WERI-Rb-1 (cell line): ENCODE measurements at places on chromosomes 6 and 20.

DNA sequence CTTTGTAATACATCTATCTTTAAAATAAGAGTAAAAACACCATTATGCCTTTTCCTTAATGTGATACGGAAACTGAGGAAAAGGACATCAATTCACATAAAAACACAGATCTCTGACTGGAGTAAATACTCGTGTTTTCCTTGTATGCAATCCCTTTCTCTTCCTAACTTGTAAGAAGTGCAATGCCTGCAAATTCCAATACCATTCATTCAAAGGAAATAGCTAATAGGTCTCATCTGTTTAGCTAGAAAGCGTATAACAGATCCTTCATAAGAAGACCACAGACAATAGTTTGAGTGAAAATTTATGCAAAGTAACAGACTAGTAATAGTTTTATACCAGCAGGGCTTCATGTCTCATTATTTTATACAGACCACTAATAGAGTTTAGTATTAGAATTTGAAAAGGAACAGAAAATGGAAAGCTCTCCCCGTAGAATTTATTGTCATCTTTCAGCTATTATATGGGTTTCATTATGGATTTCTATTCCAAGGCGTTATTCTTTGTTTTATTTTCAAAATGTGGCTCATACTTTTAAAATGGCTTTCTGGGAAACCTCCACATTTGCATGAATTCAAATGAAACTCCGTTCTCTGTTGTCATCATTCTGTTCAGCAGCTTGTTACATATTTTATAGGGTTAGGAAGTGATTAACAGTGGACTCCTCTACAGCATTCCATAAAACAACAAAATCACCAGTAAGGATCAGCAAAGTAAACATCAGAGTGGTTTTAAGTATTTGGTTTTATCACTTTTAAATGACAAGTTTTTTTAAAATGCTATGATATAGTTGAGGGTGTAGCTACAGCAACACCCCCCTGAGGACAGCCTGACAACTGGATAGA is 186.7 kb downstream of the BTBD9 start:
- no peak for DNase-seq

GRCh38 chr6:142537612-142538478 is 236.0 kb downstream of the ADGRG6 start:
- DNase-seq = peak; percentile 65

- DNase-seq = no peak
Observed at GRCh38 chr6:154561750-154562149, 51.3 kb upstream of the CNKSR3 start.

DNA sequence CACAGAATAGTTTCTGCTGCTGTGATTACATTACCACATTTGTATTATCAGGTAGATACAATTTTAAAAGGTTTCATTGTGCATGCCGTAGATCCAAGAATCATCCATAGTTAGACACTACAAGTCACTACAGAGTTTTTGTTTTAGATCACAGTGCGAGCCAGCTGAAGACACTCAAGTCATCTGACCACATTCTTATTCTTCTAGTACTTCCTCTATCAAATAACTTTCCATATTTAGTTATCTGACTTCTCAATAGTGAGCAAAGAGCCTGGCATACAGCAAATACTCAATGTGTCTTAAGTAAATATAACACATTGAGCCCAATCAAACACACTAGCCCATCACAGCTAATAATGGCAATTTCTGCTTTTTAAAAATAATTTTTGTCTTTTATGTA is 195.4 kb downstream of the ASCC3 start:
- no peak for DNase-seq

GRCh38 chr6:97282238-97282725 is 734 bp downstream of the MMS22L start:
- DNase-seq = no peak

- DNase-seq = no peak
Observed at GRCh38 chr6:12356983-12357972, 67.1 kb downstream of the EDN1 start.

- DNase-seq = no peak
Observed at GRCh38 chr6:117263353-117263927, 1.9 kb upstream of the VGLL2 start.

GRCh38 chr20:38180781-38181180 is 15.7 kb upstream of the TGM2 start:
- DNase-seq = no peak

DNA sequence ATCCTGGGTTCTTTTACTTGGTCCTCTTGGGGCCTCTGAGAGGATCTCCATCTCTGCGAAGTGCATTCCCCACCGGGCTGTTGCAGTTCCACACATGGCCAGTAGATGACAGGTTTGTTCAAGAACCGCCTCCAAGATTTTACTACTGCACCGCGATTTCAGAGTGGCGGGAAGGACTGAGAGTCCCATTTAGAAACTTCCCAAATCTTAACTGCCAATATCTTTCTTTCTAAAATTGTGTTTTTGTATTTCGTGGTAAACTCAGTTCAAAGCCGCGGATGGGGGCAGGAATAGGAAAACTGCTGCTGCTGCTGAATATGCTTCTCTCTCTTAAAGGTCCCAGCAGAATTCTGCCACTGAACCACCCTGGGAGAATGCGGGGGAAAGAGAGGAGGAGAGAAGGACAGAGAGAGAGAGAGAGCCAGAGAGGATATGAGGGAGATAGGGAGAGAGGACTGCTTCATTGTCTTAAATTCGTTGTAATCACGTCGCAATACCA is 8.6 kb upstream of the BTNL2 start:
- DNase-seq = peak; percentile 86

- no peak for DNase-seq
Observed at GRCh38 chr6:96520171-96521115, 1.2 kb upstream of the UFL1 start.

GRCh38 chr6:133969921-133970295 is 16.9 kb downstream of the TBPL1 start:
- DNase-seq = no peak

DNA sequence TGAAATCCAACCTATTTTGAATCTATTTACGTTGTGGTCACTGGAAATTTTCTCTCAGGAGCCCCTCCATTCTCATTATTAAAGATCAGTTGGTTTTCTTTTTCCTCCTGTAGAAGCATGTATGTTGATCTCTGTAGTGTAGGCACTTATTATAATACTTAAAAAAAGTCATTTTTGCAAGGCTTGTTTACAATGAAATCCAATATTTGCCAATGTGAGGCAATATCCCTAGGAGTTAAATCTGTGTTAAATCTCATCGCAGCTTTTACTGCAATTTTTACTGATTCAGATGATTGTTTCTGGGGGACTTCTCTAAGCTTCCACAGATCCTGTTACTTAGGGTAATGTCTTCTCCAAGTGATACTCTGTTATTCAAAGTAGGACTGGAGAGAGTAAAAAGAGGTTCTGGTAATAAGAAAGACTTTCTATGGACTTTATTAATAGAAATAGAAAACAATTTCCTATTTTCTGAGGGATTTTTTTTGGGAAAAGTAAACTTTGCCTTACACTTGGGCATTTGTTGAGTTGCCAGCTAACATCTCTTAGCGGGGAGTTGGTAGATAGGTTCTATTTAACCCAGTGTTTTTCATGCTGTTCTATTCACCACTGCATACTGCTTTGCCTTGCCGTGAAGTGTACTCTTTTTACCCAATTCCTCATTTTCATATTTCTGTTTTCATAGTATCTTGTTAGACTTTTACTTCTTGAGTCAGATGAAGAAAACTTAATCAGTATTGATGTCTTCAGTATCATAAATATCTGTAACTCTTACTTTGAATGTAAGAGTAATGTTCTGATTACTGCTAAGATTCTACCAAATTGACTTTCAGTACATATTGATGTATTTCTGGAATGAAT is 48.6 kb downstream of the CDKAL1 start:
- no peak for DNase-seq

GRCh38 chr6:70663881-70664466 is 3.7 kb upstream of the SMAP1 start:
- DNase-seq = peak; percentile 46

- no peak for DNase-seq
Observed at GRCh38 chr6:79040083-79040482, 38.0 kb downstream of the PHIP start.

DNA sequence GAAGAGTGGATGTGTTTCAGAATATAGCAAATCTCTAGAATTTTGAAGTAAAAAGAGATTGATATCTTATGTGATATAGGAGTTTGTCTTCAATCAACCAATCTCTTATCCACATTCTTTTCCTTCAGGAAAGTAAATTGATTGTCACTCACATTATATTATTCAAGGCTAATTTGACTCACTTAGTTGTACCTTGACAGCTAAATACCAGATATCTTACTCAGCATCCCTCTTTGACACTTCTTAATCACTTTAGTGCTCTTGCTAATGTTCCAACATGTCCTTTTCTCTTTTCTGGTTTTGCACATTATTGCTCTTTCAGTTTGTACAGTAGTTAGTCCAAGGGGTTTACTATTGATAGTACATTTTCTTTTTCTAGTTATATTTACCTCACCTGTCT is 286.9 kb upstream of the PTCHD4 start:
- DNase-seq = no peak
